Aorta (tissue), 5 donors: ENCODE measurements at places on chromosomes 3 and 15.

GRCh38 chr3:122984650-122985049 is 42.9 kb downstream of the SEMA5B start:
- no peak for DNase-seq

GRCh38 chr15:78617516-78617915 is 3.3 kb downstream of the CHRNA3 start:
- no peak for DNase-seq

DNA sequence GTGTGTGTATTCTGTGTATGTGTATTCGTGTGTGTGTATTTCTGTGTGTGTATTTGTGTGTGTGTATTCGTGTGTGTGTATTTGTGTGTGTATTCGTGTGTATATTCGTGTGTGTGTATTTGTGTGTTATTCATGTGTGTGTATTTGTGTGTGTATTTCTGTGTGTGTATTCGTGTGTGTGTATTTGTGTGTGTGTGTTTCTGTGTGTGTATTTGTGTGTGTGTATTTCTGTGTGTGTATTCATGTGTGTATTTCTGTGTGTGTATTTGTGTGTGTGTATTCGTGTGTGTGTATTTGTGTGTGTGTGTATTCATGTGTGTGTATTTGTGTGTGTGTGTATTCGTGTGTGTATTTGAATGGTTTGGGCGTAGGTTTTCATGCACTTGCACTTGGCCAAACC is 405.4 kb downstream of the SOX2 start:
- DNase-seq: no peak

DNA sequence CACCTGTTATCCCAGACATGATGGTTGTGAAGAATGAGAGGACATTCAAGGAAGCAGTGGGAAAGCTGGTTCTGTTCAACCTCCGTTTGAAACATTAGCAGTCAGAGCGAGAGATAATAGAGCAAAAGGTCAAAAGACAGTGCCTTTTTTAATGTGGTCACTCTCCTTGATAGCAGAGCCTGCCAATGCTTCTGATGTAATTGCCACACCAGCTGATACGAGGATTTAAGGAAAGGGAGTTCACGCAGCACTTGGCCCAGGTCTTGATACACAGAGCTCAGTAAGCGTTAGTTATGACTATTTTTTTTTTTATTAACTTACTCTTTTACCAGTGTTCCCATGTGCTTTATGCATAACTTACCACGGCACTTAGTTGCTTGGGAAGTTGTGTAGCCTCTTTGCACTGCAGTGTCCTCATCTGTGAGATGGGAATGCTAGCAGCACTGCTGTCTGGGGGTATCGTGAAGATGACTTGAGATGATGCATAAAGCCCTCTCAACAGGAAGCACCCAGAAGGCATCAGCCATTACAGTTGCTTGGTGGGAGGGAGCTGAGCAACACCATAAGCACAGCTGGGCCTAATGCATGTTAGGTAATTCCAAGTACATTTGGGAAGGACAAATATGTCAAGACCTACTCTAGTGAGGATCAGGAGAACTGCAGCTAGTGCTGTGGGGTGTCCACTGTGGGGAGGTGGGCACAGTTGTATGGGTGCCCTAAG is 123.3 kb upstream of the RASGRP1 start:
- no peak for DNase-seq

- no peak for DNase-seq
These were observed 24.9 kb upstream of the SENP5 start for GRCh38 chr3:196842567-196843434.

DNA sequence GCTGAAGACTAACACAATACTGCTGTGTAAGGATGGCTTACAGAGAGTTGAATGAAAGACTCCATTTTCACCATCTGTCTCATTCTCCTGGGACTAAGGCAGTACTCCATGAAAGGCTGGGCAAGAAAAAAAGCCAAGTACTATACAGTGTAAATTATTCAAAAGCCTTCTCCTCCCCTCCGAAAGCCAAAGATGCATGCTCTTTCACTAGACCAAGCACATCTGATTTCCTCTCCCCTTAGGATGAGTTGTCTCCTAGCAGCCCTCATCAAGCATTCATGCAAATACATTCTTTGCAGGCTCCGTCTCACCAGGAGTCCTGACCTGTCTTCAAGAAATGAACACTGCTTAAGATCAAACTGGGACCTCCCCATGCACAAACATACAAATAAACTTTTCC is 133.5 kb upstream of the THBS1 start:
- DNase-seq: no peak

GRCh38 chr15:92068121-92068520 is 214.6 kb downstream of the SLCO3A1 start:
- DNase-seq: no peak

DNA sequence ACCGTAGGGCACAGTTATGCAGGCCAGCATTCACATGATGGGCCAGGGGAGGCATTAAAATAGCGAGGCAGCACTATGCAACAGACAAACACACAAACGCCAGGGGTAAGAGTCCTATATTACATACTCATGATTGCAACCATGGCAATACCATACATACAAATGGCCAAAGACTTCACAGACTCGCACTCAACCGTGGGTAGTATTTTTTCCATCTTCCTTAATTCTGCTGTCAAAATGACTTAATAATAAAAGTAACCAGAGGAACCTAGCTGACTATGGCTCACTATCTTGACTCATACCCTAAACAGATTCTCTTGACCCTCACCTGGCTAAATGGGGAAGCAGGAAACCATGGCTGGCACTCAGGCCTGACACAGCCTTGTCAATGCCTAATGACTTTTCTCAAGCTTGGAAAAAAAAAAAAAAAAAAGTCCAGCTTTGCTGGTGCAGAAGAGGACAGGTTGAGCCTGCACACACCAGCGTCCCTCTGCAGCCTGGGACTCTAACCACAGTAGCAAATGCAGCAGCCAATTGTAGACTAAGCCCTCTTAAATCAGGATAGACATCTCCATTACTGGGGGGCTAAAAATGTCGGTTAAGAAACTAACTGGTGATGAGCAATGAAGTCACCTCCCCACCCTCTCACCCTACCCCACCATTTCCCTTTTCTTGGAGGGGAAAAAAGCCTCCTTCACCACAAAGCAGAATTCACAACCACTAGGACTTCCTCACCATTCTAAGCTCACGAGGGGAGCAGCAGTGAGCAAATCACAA is 23.1 kb downstream of the CCDC12 start:
- DNase-seq: no peak

GRCh38 chr3:190513409-190514370 is at the start of gene IL1RAP:
Gene IL1RAP (plus strand): TSS chr3:190514085. CDS start chr3:190564290, 50,205 bp downstream.
- DNase-seq: peak; percentile 97

- DNase-seq: peak; percentile 91
These were observed 19.5 kb downstream of the PPCDC start for GRCh38 chr15:75042730-75043508.

DNA sequence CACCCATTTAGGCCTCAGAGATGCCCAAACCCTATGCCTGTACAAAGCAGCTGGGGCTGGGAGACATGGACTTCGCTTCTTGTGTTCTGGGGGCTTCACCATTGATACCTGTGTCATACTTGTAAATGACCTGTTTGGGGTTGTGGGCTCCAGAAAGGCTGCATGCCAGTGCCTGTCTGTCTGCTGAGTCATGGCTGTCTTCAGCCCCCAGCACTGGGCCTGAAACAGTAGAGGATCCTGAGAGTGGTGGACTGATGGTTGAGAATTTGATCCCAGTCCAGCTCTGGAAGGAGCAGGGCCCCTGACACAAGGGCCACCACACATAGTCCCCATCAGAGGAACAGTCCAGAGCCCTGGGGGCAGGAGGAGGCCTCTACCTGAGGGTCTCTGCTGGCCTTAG is 24.6 kb upstream of the APEH start:
- DNase-seq: no peak

DNA sequence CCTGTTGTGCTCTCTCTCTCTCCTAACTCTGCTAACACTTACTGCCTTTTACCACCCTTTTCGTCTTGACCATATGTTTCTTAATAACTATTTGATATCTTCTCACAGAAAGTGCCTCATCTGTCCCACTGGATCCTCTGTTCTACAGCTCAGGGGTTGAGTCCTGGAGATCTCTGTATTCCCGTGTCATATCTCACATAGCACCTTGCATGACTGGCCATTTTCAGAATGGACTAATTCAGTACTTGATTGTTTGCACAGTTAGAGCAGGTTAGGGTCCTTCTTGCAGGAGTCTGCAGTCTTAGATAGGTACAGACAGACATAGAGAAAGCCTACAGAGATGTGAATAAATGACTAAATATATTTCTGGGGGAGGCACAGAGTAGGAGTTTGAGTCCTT is 20.9 kb downstream of the HACD3 start:
- no peak for DNase-seq

GRCh38 chr3:61425356-61425755 is 136.0 kb upstream of the PTPRG start:
- no peak for DNase-seq

- DNase-seq: no peak
These were observed 51.3 kb downstream of the RBMS3 start for GRCh38 chr3:29332195-29332637.
